ENCODE measurements at places on chromosomes 2 and 18. TPM values are rescaled to one million over a fixed set of nuclear protein-coding genes. Genes with fewer than 3 reads are reported as not detected.

Gene ADAM23
- 6.6 TPM for polyA plus RNA-seq

Gene LGALSL
- polyA plus RNA-seq, result 0.63 TPM

Gene DCAF17
- polyA plus RNA-seq, result 18.3 TPM

Gene GCKR
- polyA plus RNA-seq, result 0.36 TPM

Gene AGXT
- not detected for polyA plus RNA-seq

Gene LONRF2
- 0.83 TPM for polyA plus RNA-seq

Gene OXER1
- 0.37 TPM for polyA plus RNA-seq

Gene SLC16A14
- polyA plus RNA-seq, result 2.7 TPM

Gene CYP27A1
- 31.0 TPM for polyA plus RNA-seq

Gene LYPD1
- polyA plus RNA-seq, result 64.7 TPM

Gene FANCL
- 13.4 TPM for polyA plus RNA-seq

Gene GFPT1
- 44.3 TPM for polyA plus RNA-seq

Gene MATN3
- polyA plus RNA-seq, result 2.7 TPM

Gene NEU2
- polyA plus RNA-seq, result not detected

Gene DSC1
- not detected for polyA plus RNA-seq

Gene SERPINB4
- polyA plus RNA-seq, result not detected

Gene ABCA12
- polyA plus RNA-seq, result 0.04 TPM

Gene AQP12A
- not detected for polyA plus RNA-seq

Gene FBXO15
- polyA plus RNA-seq, result 1.4 TPM

Gene RIT2
- polyA plus RNA-seq, result not detected

Gene CD207
- not detected for polyA plus RNA-seq

Gene NYAP2
- polyA plus RNA-seq, result not detected

Gene CPLX4
- polyA plus RNA-seq, result not detected

Gene TACR1
- 0.30 TPM for polyA plus RNA-seq

Gene CFAP65
- not detected for polyA plus RNA-seq

Gene ACAA2
- polyA plus RNA-seq, result 33.8 TPM

Gene MAL
- polyA plus RNA-seq, result not detected

Gene ALPG
- polyA plus RNA-seq, result not detected

Gene PRR30
- polyA plus RNA-seq, result not detected

Gene RAB3GAP1
- polyA plus RNA-seq, result 47.5 TPM

Gene WNT6
- not detected for polyA plus RNA-seq

Gene NCKAP5
- polyA plus RNA-seq, result 16.6 TPM

Gene SAG
- polyA plus RNA-seq, result not detected

Gene TFCP2L1
- not detected for polyA plus RNA-seq

Gene IL37
- not detected for polyA plus RNA-seq

Gene SERPINB8
- 17.9 TPM for polyA plus RNA-seq

Gene SFTPB
- polyA plus RNA-seq, result not detected

Gene PRKAG3
- not detected for polyA plus RNA-seq

All from AG04450 (cell line).